ENCODE measurements at places on chromosomes 5 and 9.

GRCh38 chr5:76175821-76176403, 92.7 kb downstream of the SV2C start:
- DNase-seq = no peak

GRCh38 chr9:87259543-87260518, 237.8 kb upstream of the DAPK1 start:
- peak; percentile 68 for DNase-seq

DNA sequence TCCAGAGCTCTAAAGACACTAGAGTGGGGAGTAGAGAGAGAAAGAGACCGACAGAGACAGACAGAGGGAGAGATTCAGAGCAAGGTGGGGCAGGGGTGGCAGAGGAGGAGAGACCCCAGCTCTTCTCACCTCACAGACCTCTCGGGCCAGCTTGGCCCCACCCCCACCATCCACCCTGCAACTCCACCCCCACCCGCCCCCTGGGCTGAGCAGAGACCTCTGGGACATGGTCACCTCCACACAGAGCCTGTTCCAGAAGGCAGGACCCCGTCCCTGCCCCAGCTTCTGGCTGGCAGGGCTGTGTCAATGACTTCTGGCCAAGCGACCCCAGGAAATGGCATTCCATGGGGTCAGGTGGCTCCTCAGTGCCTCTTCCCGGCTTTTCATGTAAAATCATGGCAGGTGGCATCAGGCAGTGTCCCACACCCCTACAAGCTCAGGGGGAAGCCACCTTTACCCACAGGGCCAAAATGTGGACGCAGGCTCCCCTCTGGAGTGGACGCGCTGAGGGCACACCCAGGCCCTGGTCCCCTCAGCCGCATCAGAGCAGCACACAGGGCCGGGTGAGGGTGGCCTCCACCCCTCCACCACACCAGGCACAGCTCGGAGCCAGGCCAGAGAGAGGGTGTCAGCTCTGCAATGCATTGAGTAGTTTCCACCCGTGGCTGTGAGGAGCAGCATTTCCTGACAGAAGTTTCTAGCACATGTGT, 131.2 kb upstream of the LPCAT1 start:
- no peak for DNase-seq

- DNase-seq = peak; percentile 84
Observed at GRCh38 chr9:114405294-114406034, 17.7 kb upstream of the AKNA start.

DNA sequence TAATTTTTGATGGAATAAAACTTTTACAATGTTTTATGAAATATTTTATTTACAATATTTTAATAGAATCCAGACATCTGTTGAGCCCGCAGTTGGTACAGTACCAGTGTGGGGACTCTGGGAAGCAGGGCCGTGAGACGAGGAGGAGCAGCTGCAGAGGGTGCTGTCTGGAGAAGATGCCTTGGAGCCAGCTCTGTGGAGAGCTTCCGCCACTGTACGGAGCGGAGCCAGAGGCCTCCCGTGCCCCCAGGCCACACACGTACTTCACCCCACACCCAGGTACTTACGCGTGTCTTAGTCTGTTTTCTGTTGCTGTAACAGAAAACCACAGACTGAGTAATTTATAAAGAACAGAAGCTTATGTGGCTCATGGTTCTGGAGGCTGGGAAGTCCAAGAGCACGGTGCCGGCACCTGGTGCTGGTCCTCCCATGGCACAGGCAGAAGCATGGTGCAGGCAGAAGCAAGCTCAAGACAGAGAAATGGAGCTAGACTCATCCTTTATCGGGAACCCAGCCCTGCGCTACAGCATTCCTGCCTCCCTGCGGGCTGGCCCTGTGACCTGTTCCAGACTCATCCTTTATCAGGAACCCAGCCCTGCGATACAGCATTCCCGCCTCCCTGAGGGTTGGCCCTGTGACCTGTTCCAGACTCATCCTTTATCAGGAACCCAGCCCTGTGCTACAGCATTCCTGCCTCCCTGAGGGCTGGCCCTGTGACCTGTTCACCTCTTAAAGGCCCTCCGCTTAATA, 23.3 kb downstream of the CEP72 start:
- DNase-seq = no peak

DNA sequence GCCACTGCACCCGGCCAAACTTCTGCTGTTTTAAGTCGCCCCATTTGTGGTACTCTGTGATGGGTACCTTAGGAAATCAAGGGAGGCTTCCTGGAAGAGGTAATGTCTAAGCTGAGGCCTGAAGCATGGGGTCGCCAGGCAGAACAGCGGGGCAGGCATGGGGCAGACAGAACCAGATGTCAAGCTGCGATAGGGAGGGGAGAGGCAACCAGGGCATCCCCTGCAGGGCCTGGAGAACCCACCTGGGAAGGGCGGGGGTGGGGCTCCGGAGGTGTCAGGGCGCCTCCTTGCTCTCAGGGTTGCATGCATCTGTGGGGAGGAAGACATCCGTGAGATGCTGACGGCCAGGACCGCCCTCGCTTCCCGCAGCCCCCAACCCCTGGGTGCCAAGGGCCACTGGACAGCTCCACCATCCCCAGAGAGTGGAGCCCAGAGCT, 2.8 kb downstream of the LCN15 start:
- DNase-seq = no peak
